Activated CD8-positive, alpha-beta memory T cell treated with anti-CD3 and anti-CD28 coated beads for 24 hours (primary cell): ENCODE measurements at places on chromosomes 2 and 18.

DNA sequence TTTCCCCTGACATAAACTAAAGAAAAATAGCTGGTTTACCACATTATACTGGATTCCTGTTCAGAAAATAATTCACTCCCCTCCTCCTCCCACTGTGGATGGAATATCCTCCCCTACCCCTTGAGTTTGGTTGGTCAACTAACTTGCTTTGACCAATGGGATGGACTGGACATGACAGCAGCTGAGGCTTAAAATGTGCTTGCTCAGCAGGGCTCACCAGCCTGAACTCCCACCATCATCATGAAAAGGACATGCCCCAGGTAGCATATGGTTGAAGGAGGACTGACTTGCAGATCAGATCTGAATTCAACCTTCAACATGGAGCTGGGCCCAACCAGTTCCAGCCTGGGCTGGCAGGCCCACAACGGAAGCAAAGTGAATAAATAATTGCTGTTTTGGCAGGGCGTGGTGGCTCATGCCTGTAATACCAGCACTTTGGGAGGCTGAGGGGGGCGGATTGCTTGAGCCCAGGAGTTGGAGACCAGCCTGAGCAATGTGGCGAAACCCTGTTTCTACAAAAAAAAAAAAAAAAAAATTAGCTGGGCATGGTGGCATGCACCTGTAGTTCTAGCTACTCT, 284.4 kb downstream of the AFF3 start:
- DNase-seq = no peak

DNA sequence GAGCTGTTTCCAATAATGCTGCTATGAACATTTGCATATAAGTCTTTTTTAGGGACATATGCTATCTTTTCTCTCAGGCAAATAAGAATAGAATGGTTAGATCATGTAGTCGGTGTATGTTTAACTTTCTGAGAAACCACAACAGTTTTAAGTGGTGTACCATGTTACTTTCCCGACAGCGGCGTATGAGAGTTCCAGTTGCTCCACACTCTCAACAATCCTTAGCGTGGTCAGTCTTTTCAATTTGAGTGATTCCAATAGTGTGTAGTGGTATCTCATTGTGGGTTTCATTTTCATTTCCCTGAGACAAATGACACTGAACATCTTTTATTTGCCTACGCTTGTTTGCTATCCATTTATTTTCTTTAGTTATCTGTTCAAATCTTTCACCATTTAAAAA, 149.5 kb downstream of the ACOXL start:
- DNase-seq = no peak

GRCh38 chr2:168002021-168002553, 245.3 kb downstream of the STK39 start:
- DNase-seq = no peak

GRCh38 chr18:79597831-79598632, 81.6 kb upstream of the CTDP1 start:
- no peak for DNase-seq

GRCh38 chr2:38260972-38261371, 116.1 kb downstream of the ATL2 start:
- DNase-seq = no peak

GRCh38 chr2:163455815-163456214, 280.0 kb downstream of the FIGN start:
- DNase-seq = no peak

- no peak for DNase-seq
These were observed 4.6 kb downstream of the EFHD1 start for GRCh38 chr2:232637866-232638583.

DNA sequence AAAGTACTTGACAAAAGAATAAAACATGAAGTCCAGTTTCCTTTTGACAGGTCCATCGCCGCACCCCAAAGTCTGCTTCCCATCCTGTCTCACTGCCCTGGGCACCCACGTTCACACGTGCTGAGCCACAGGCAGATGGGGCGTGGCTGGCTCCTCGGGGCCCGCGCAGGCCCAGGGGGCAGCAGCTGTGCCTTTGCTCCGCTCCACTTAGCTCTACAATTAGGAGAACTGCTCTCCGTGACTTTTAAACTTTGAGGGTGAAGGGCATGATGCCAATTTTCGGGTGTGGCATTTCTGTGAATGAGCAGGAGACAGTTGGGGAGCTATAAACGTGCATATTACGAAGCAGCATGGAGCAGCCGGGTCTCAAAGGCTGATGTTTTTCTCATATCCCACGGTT, 152.4 kb downstream of the TDRD15 start:
- DNase-seq = no peak

GRCh38 chr2:59881218-59881617, 672.2 kb downstream of the BCL11A start:
- no peak for DNase-seq

DNA sequence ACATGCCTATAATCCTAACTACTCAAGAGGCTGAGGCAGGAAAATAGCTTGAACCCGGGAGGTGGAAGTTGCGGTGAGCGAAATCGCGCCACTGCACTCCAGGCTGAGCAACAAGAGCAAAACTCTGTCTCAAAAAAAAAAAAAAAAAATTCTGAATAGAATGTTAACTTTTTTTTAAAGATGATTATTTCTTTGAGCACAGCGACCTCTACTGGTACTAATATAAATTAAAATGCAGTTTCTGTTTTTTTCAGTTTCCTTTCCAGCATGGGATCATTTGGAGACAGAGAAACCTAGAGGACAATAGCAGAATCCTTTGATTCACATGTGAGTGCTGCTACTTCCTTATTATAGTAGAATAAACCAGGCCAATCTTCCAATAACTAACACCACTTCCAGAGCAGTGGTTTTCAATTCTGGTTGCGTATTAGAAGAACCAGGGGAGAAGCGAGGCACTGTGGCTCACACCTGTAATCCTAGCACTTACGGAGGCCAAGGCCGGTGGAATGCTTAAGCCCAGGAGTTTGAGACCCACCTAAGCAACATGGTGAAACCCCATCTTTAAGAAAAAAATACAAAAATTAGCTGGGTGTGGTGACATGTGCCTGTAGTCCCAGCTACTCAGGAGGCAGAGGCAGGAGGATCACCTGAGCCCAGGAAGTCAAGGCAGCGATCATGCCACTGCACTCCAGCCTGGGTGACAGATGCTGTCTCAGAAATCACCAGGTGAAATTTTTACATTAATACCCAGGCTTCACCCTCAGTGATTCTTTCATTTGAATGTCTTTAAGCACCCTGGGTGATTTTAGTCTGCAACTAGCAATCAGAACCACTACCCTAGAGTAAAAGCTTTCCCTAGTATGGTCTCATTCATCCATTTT, 10.1 kb downstream of the SRSF7 start:
- DNase-seq = no peak

DNA sequence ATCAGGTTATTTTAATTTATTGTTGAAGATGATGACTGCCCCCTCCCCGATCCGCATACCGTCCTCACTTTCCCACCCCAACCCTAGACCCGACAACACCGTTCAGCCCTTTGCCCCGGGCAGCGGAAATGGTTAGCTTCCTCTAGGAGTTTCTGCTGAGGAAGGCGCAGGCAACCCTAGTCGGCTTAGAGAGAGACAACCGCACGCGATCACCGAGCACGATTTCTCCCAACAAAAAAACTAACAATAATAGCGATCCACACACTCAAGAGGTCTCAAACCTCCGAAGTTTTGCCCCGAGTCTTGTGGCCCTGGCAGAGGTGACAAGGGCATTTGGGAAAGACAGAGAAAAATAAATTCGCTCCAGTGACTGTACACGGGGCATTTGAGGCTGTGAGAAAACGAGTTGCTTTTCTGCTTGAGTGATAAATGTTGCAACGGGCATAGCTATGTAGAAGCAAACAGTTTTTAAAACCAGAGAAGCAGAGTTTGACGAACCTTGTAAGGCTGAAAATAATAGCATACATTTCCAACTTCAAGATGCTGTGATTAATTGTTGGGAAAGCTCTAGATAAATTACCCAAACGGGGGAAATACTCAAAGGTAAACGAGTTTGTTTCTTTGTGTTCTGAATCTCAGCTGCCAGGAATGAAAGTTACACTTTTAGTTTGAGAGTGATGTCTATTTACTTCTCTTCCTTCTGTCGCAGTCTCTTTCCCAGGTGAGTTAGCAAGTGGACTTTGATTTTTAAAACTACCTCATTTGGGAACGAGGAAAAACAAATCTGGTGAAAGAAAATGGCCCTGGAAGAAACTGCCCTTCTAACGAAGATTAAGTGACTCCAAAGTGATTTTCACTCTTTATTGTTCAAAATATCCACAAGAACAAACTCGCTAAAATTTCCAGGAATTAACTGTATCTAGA, 11.0 kb upstream of the SIX3 start:
- DNase-seq = no peak

- no peak for DNase-seq
These were observed 9.3 kb upstream of the LRRC30 start for GRCh38 chr18:7221424-7222155.

DNA sequence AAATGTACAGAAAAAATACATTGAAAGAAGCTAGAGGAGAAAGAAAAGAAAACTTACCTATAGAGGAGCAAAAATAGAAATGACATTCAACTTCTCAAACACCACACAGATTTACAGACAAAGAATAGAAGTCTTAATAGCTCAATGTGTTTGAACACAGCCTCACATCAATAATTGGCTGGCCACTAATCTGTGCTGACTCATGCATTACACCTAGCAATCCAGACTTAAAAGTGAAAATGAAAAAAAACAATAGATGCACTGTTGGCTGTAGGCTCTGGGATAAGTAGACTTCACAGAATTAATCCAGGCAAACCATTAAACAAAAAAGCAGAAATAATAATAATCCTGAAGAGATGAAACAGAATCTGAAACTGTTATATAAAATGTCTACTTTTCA, 961.3 kb upstream of the CELF4 start:
- DNase-seq = no peak

DNA sequence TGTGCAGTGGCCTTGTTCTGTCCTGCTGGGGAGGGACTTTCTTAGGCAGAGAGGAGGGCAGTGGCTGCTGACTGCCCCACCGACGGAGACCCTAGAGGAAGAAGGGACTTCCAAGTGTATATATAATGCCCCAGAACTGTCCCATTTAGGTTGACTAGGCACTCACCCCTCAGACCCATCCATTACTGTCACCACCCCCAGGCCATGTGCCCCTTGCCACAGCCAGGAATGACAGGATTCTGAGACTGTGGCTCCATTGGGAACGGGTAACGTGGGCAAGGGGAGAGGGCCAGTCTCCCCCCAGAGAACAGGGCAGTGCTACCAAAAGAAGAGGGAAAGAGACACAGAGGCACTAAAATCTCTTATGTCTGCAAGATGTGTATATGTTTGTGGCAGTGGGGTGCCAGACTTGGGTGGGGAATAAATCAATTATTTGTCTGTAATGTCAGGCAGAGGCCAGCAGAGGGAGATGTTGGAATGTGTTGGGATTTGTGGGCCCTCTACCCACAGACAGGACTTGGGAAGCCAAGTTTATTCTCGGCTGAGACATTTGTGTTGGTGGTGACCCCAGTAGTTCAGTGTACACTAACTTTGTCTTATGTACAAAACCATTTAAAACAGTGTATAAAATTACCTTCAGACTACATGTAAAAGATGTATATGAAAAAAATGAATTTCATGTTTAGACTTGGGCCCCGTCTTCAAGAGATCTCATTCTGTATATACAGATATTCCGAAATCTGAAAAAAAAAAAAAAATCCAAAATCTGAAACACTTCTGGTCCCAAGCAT, 24.0 kb upstream of the TMEM37 start:
- peak; percentile 53 for DNase-seq

DNA sequence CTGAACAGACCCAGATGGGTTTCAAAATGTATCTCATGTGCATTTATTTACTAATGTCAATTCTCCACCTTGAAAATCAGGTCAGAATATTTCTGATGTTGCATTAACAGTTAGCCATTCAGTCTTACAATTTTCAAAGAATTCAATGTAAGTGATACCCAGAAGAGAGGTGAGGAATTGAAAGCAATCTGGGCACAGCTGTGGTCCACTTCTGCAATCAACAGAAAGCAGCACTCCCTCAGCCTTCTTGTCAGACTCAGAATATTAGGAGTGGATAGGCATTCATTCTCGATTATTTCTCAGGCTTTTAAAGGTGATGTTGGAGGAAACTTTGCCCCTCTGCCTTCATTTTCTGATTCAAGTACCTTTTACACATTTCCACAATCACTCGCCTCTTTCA, 15.7 kb downstream of the CCL20 start:
- DNase-seq = no peak

- DNase-seq = no peak
These were observed 690 bp downstream of the SDC1 start for GRCh38 chr2:20224164-20224715.

GRCh38 chr18:32688821-32689220, 84.0 kb downstream of the KLHL14 start:
- no peak for DNase-seq

- no peak for DNase-seq
These were observed 54.9 kb downstream of the DSC3 start for GRCh38 chr18:30987467-30988241.

GRCh38 chr2:235889302-235889630, 278.9 kb downstream of the GBX2 start:
- DNase-seq = no peak

- DNase-seq = no peak
These were observed 507 bp downstream of the CNNM4 start for GRCh38 chr2:96760986-96761832.

GRCh38 chr2:26764078-26764887, at the start of gene SLC35F6:
TSS of gene SLC35F6 (plus strand) at chr2:26764284. CDS start at chr2:26764350, 66 bp downstream.
- peak; percentile 91 for DNase-seq

- no peak for DNase-seq
These were observed 16.2 kb downstream of the C2orf76 start for GRCh38 chr2:119350311-119350998.

- no peak for DNase-seq
These were observed 62.7 kb downstream of the ZFP36L2 start for GRCh38 chr2:43163584-43164270.

- DNase-seq = no peak
These were observed 7.6 kb downstream of the PGAP1 start for GRCh38 chr2:196918927-196919326.

GRCh38 chr2:24541621-24542020, 50.6 kb downstream of the NCOA1 start:
- no peak for DNase-seq

DNA sequence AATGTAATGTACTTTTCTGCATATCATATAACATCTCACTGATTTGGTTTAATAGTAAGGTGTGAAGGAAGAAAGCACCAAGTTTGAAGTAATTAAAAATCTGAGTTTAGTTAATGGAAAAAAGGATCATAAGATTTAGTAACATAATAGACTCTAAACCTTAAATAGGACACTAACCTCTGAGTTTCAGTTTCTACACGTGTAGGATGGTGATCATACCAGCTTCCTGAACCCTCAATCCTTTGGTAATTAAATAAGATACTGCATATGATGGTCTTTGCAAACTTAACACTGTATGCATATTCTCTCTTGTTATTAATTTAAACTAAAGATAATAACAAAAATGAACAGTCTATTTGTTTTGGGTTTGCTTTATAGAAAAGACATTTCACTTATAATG, 216.8 kb downstream of the NUP35 start:
- DNase-seq = no peak

GRCh38 chr2:200350850-200351285, 44.4 kb downstream of the SPATS2L start:
- no peak for DNase-seq

DNA sequence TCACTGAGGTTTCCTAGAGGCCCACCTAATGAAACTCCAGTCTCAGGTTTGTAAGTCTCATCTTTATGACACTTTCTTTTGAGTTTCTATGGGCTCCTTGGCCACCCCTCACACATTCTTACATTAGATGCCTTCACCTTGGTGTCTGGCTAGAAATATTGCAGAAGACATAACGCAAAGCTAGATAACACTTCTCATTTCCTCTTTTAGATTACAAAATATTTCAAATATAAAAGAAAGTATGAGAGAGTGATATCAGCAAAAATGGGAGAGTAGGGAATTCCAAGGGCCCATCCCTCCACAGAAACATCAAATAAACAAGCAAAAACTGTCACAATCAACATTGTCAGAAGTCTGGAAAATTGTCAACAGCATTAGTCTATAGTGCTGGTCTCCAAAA, 43.3 kb upstream of the ZCCHC2 start:
- no peak for DNase-seq
